ENCODE measurements at places on chromosomes 4 and X.

DNA sequence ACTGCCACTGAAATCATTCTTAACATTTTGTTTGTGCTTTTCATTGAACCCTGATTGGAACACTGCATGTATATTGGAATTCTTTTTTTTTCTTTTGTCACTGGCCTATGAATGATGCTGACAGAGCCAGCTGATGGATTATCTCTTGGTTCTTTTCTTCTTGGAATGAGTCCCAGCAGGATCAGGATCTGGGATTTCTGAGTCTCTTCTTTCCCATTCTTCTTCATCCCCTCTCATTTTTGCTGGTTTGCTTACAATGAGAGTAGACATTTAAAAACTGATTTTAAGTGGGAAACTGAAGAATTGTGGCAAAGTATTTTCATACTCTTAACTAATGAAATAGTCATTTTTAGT, 9.0 kb downstream of the DCUN1D4 start:
- H3K4me3 ChIP-seq, result no peak overlapping the region
- H3K27me3 ChIP-seq, result no peaks in the 10 kb centered on the region
- peaks cover 16% of the 10 kb centered on the region for H3K36me3 ChIP-seq
- DNase-seq, result no peak
- H3K4me1 ChIP-seq, result peaks cover 6% of the 10 kb centered on the region

GRCh38 chrX:31870267-31870666, 798.4 kb upstream of the FTHL17 start:
- no peaks in the 10 kb centered on the region for H3K36me3 ChIP-seq
- no peaks in the 10 kb centered on the region for H3K4me1 ChIP-seq
- no peak for DNase-seq
- no peaks in the 10 kb centered on the region for H3K27me3 ChIP-seq
- H3K4me3 ChIP-seq, result no peak overlapping the region

GRCh38 chr4:80035336-80035735, 37.7 kb downstream of the ANTXR2 start:
- no peak overlapping the region for H3K4me3 ChIP-seq
- H3K27ac ChIP-seq, result peak overlapping the region; percentile 72
- H3K36me3 ChIP-seq, result peaks cover 68% of the 10 kb centered on the region
- no peaks in the 10 kb centered on the region for H3K27me3 ChIP-seq

GRCh38 chr4:140156529-140157171, 2.7 kb upstream of the MAML3 start:
- DNase-seq, result peak; percentile 17
- peaks cover 39% of the 10 kb centered on the region for H3K4me1 ChIP-seq
- peaks cover 5% of the 10 kb centered on the region for H3K36me3 ChIP-seq
- peaks cover 44% of the 10 kb centered on the region for H3K27me3 ChIP-seq
- no peak overlapping the region for H3K27ac ChIP-seq
- H3K4me3 ChIP-seq, result no peak overlapping the region

GRCh38 chr4:154960476-154960875, 179.4 kb downstream of the RBM46 start:
- no peak overlapping the region for H3K27ac ChIP-seq
- H3K27me3 ChIP-seq, result no peaks in the 10 kb centered on the region
- DNase-seq, result no peak
- H3K4me1 ChIP-seq, result no peaks in the 10 kb centered on the region

GRCh38 chrX:69073241-69073640, 92.0 kb downstream of the PJA1 start:
- DNase-seq, result no peak
- no peaks in the 10 kb centered on the region for H3K27me3 ChIP-seq
- no peak overlapping the region for H3K4me3 ChIP-seq
- H3K27ac ChIP-seq, result no peak overlapping the region

DNA sequence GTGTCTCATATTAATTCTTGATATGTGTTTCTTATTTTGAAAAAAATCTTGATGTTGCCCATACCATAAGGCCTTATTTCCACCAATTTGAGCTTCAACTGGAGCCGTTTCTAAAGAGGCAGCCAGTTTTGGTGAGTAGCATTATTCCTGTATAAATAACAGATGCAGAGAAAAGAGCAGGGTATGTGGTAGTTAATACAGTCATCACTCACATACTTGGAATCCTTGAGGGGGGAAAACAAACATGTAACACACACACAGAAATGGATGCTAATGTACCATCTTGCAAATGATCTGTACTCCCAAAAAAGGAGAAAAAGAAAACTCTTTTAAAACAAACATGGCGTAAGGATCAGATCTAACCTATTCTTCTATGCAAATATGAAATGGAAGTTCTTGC, 389.7 kb downstream of the GPM6A start:
- no peaks in the 10 kb centered on the region for H3K36me3 ChIP-seq
- no peaks in the 10 kb centered on the region for H3K4me1 ChIP-seq
- DNase-seq, result no peak
- no peak overlapping the region for H3K4me3 ChIP-seq

DNA sequence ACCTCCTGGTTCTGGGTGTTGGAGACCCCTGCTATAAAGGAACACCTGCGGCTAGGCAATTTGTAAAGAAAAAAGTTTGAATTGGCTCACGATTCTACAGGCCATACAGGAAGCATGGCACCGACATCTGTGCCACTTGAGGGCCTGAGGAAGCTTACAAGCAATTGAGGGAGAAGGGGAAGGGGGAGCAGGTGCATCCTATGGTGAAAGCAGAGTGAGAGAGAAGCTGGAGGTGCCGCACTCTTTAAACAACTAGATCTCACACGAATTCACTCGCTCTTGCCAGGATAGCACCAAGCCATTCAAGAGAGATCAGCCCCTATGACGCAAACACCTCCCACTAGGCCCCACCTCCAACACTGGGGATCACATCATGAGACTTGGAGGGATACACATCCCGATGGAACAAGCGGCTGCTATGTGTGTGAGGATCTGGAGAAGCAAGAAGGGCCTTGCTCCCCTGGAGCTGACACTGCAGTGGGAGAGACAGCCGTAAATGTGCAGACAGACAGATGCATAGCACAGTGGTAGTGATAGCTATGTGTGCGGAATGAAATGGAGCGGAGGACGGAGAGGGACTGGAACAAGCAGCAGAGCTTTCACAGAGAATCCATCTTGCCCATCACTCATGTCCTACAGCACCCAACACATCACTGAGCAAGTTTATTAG, 60.7 kb upstream of the HELT start:
- no peaks in the 10 kb centered on the region for H3K36me3 ChIP-seq
- H3K4me1 ChIP-seq, result no peaks in the 10 kb centered on the region
- DNase-seq, result no peak

- H3K4me3 ChIP-seq, result no peak overlapping the region
- no peaks in the 10 kb centered on the region for H3K36me3 ChIP-seq
- DNase-seq, result no peak
- no peak overlapping the region for H3K27ac ChIP-seq
- no peaks in the 10 kb centered on the region for H3K27me3 ChIP-seq
Observed at GRCh38 chr4:119795986-119796578, 167.5 kb upstream of the PDE5A start.

- H3K4me3 ChIP-seq, result no peak overlapping the region
- no peaks in the 10 kb centered on the region for H3K36me3 ChIP-seq
- H3K27ac ChIP-seq, result no peak overlapping the region
Observed at GRCh38 chrX:68363984-68364383, 69.3 kb downstream of the OPHN1 start.

- H3K27me3 ChIP-seq, result peaks cover 1% of the 10 kb centered on the region
- H3K36me3 ChIP-seq, result no peaks in the 10 kb centered on the region
- DNase-seq, result no peak
- no peak overlapping the region for H3K4me3 ChIP-seq
Observed at GRCh38 chrX:109872021-109872732, 130.7 kb upstream of the TMEM164 start.

DNA sequence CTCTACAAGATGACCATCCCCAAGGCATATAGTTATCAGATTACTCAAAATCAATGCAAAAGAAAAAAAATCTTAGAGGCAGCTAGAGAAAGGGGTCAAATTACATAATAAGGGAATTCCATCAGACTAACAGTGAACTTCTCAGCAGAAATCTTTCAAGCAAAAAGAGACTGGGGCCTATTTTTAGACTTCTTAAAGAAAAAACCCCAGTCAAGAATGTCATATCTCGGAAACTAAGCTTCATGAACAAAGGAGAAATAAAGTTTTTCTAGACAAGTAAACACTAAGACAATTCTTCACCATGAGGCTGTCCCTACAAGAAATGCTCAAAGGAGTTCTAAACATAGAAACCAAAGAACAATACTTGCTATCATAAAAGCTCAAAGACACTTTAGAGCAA, 51.7 kb downstream of the RAB28 start:
- DNase-seq, result no peak
- H3K4me1 ChIP-seq, result peaks cover 25% of the 10 kb centered on the region
- no peak overlapping the region for H3K27ac ChIP-seq
- H3K27me3 ChIP-seq, result no peaks in the 10 kb centered on the region
- peaks cover 23% of the 10 kb centered on the region for H3K36me3 ChIP-seq

All from activated CD4-positive, alpha-beta memory T cell treated with anti-CD3 and anti-CD28 coated beads, Interleukin-2, amount 10 ng/mL, durations not matched to agents 7 days and 5 days (primary cell).